ENCODE measurements at places on chromosomes 7 and 10.

GRCh38 chr7:66352071-66352470, 146.9 kb downstream of the TPST1 start:
- no peak for DNase-seq

GRCh38 chr7:91465595-91466061, 201.4 kb downstream of the FZD1 start:
- DNase-seq: peak; percentile 45

GRCh38 chr10:32938554-32939061, 19.4 kb downstream of the ITGB1 start:
- no peak for DNase-seq

DNA sequence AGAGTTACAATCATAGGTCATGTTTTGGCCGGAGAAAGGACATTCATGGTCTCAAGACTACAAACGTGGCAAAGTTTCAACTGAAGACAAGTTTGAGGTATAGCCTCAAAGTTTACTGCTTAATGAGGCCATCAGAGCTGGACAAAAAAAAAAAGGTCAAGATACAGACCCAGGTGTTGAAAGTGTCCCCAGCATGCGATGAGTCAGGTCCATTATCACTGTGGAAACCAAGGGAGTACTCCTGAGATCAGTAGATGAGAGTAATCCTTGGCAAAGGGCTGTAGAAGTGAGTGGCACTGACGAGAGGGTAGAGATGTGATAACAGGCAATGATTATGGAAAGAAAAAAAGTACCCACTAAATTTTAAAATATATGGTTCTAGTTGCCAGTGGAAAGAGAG, 80.1 kb upstream of the LRRN3 start:
- no peak for DNase-seq

DNA sequence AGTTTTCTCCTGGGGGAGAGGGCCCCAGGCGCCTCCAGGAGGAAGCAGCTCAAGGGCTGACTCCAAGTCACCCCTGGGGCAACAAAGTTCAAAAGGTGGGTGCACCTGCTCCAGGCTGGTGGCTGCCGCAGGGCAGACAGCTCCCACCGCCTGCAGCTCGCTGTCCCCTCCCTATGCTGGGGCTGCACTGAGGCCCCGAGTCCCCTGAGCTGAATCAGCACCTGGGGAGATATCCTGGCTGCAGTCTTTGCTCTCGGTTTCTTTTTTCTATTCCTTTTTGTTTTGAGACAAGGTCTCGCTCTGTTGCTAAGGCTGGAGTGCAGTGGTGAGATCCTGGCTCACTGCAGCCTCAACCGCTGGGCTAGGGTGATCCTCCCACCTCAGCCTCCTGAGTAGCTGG, 183.4 kb downstream of the DNAJB6 start:
- no peak for DNase-seq

DNA sequence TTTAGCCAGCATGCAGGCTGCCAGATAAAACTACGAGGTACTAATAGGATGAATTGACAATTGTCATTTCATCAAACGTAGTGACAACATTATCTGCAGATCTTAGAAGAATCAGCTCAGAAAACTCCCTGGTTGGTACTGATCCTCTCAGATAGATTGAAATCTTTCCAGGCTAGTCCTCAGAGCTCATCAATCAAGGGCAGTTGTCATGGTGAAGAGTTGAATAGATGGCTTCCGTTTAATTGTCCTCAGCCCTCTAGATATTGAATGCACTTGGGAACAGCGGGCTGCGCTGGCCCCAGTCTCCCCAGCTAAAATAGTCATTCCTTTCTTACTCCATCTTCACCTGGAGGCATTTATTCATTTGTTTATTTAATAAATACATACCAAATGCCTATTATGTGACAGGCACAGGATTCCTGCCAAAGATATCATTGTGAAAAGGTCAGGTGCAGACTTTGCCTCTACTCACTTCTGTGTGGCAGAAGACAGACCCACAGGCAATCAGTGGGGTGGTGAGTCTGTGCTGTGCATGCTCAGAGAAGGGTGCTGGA, 1081.6 kb downstream of the TYW1 start:
- no peak for DNase-seq

GRCh38 chr10:67839951-67840350, 2.0 kb upstream of the DNAJC12 start:
- no peak for DNase-seq

GRCh38 chr7:42253316-42253715, 16.3 kb upstream of the GLI3 start:
- DNase-seq: no peak

GRCh38 chr7:2405601-2406345, 2.4 kb downstream of the CHST12 start:
- no peak for DNase-seq

DNA sequence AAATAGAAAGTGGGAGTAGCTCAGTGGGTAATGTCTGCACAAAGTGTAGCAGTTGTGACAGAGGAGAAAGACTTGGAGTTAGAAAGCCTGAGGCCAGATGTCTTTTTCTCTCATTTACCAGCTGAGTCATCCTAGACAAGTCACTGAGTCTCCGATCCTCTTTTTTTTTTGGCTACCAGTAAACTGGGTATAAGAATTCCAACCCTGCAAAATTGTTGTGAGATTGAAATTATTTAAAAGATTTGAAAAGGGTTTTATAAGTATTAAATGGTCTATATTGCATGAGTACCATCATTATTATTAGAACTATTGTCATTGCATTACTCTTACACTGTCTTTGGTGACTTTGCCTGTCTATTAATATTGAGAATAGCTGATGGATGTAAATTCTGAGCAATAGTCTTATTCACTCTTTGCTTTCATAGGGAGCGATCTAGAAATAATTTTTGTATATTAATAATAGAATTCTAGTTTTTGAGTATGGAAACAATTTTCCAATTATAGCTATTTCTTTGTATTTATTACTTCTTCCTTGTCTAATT, 74.0 kb downstream of the ARID5B start:
- DNase-seq: peak; percentile 81

DNA sequence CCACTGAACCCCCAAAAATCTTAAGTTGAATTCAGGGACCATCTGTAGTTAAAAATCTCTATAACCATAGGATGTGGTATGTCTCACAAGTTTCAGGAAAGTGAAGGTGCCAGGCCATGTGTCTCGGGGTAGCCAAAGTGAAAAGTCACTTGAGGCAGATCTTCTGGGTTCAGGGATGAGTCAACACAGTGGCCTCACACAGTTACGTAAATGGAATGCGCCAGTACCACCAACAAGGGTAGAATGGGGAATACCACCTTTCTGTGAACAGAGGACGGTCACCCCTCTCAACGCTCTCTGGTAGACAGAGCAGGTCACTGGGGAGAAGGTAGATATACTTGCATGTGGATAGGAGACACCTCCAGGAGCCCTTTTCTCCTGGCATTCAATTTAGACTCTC, 71.4 kb downstream of the ELMO1 start:
- DNase-seq: no peak

GRCh38 chr7:66683770-66684123, 55.1 kb downstream of the KCTD7 start:
- no peak for DNase-seq

GRCh38 chr10:26806557-26806956, 54.2 kb downstream of the ABI1 start:
- no peak for DNase-seq

- no peak for DNase-seq
These were observed 158.6 kb upstream of the INSYN2A start for GRCh38 chr10:127354992-127355391.

GRCh38 chr7:75048435-75049379, 24.9 kb downstream of the RCC1L start:
- no peak for DNase-seq

DNA sequence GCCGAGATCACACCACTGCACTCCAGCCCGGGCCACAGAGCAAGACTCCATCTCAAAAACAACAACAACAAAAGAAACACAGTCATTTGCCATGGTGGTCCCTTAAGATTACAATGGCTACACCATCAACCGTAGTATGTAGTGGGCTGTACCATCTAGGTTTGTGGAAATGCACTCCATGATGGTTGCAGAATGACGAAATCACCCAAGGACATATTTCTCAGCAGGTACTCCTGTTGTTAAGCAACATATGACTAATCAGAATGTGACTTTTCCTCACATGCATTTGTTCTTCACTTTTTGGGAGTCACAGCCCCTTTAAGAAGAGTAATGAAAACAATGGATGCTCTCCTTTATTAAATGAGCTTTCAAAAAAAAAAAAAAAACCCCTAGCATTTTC, 11.0 kb downstream of the SVIL start:
- no peak for DNase-seq

DNA sequence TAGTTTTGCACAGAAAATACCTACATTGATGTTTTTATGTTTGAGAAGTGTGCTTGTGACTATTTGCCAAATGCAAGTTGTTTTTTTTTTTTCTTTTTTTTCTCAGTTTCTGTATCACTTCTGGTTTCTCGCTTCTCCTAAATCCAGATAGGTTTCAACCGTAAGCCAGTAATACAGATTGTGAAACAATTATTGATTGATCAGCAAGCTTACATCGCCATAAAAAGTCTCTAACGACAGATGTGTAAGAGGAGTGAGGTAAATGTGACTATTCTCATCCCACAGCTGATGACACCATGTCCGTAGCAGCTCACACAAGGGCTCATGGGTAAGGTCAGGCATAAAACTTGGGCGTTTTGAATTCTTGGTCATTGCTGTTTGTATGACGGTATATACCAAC, 202.8 kb upstream of the AKR1E2 start:
- DNase-seq: no peak

DNA sequence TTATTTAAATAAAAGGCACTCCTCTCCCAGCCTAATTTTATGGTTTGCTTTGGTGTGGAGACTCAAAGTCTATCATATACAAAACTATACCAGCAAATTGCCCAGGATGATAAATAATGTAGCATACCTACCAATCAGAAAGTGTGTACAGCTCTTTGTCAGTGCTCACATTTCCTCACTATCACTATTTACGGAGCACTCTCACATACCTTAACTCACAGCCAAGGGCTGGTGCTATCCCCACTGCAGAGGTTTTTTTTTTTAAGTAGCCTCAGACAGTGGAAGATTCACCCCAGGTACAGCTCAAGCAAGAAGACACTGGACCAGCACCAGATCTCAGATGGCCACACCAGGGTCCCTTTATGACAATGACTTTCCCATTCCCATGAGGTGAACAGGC, 2.5 kb downstream of the PDLIM1 start:
- DNase-seq: no peak

- peak; percentile 75 for DNase-seq
These were observed 52.7 kb downstream of the DENND11 start for GRCh38 chr7:141649137-141649864.

GRCh38 chr10:73478636-73479035, 17.2 kb downstream of the PPP3CB start:
- no peak for DNase-seq

DNA sequence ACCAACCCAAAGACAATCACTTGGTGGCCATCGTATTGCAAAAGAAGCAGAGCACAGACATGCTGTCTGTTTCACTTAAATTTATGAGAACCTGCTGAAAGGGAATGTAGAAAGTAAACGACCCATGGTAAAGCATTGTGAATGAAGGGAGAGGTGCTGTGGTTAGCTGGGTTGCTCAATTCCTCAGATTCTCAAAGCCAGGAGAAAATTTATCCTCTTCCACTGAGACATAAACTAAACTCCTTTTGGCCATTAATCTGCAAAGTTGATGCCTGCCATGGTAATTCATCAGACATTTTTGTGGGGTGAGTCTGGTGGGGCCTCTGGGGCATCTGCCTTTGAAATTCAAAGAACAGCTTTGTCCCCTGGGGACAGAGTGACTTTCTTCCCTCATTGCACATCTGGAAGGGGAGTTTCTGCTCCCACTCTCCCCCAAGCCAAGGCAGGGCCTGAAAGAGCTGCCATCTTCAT, 951.0 kb downstream of the LRMDA start:
- peak; percentile 98 for DNase-seq

DNA sequence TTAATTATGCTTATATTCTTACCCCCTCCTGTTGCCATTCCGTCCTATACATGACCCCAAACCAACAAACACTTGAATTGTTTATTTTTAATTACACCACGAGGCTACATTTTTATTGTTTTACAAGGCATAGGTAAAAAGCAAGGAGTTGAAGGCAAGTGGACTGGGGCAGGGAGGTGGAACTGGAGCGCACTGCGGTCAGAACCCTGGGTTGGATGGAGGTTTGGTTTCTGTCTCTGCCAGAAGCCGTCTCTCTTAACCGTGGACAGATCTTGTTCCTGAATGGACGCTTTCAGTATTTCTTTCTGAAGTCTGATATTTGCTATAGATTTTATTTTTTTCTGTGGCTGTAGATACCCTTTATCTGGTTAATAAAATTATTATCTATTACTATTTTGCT, 19.9 kb upstream of the IGFBP3 start:
- DNase-seq: no peak

- DNase-seq: no peak
These were observed 125.3 kb downstream of the CHCHD3 start for GRCh38 chr7:132956556-132956955.

DNA sequence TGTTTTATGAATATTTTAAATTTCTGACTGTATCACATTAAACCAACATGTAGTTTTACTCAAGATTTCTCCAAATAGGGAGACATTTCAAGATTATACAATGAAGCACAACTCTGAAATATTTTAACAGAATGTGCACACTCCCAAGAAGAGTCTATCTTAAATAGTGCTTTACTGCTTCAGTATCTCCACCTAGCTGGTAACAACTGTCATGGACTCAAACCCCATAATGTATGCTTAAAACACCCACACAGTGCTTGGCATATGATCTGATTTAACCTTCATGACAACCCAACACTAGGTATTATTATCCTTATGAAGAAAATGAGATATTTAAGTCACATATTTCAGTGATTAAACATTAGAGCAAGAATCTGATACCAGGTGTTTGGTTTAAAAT, 45.9 kb downstream of the ASZ1 start:
- no peak for DNase-seq

- DNase-seq: peak; percentile 13
These were observed 27.8 kb downstream of the NKX2-3 start for GRCh38 chr10:99560277-99561126.

GRCh38 chr7:121002-121785, 71.2 kb upstream of the FAM20C start:
- no peak for DNase-seq

DNA sequence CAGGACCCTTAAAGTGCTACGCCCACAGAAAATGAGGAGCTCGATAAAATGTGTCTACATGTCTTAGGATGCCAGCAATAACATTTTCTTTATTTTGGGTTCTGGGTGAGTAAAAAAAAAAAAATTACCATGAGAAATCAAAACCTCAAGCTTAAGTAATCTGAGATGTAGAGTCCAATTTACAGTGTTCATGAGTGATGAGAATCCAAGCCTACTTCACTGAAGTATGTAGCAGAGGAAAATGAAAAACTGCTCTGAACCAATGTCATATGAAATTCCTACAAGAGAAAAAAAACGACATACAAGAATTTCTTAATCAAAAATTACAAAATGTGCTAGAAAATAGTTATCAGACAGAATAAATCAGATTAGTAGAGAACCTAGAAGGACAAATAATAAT, 274.4 kb downstream of the HTR7 start:
- no peak for DNase-seq

GRCh38 chr10:101018600-101019439, 12.1 kb downstream of the PDZD7 start:
- peak; percentile 71 for DNase-seq

GRCh38 chr10:118365702-118366101, 23.6 kb upstream of the FAM204A start:
- no peak for DNase-seq

Measured in fibroblast of gingiva (primary cell).